T-helper 2 cell treated with Interferon-gamma antibody and Interleukin-4, amounts not matched to agents 5 μg/mL and 100 μg/mL, for 36 hours (primary cell): ENCODE measurements at places on chromosomes 11 and 22.

- DNase-seq = no peak
Observed at GRCh38 chr11:71269603-71270511, 17.5 kb upstream of the SHANK2 start.

- no peak for DNase-seq
Observed at GRCh38 chr11:57240757-57241156, 3.7 kb upstream of the APLNR start.

- no peak for DNase-seq
Observed at GRCh38 chr11:12285106-12285505, 92.3 kb upstream of the PARVA start.

DNA sequence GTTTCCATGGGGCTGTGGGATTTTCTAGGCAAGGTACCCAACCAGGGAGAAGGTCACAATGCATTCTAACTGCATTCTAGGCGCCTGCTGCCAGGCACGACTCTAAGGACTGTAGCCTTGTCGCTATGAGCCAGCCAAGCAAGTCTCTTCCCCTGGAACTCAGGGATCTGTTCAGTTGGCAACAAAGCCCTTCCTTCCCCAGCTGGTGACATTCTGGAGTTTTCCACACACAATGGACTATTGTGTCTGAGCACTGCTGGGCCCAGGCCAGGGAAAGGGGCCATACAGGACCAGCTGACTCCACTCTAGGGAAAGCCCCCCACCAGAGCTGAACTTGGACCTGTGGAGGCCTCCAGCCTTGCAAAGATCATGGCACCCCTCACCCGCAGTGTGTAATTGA is 116.8 kb downstream of the RRAS2 start:
- DNase-seq = no peak

DNA sequence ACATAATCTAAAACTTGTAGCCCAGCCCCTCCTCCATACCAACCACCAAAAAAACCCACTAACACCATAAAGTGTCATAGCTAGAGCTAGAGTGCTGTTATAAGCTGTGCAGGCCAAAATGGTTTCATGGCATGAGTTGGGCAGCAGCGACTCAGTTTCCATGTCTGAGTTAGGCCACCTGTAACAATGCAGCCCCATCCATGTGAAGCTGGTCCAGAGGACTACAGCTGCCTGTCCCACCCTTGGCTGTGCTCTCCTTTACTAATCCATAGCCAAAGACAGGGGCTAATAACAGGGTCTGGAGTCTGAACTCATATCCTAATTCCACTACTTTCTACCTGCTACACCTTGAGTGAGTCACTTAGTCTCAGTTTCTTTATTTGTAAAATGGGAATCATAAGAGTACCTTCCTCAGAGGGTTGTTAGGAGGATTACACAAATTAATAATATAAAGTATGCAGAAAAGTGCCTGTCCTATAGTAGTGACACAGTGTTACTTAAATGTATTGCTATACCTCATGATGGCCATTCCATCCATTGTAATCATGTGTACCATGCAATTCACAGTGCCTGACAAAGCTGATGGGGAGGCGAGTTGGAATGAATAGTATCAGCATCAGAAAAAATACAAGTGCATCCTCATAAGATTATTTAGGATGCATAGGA is 20.6 kb downstream of the KCNQ1OT1 start:
- DNase-seq = no peak

DNA sequence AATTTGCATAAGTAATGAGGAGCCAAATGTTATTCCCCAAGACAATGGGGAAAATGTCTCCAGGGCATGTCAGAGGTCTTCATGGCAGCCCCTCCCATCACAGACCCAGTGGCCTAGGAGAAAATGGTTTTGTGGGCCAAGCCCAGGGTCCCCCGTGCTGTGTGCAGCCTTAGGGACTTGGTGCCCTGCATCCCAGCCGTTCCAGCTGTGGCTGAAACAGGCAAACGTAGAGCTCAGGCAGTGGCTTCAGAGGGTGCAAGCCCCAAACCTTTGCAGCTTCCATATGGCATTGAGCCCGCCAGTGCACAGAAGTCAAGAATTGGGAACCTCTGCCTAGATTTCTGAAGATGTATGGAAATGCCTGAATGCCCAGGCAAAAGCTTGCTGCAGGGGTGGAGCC is 79.9 kb downstream of the FAM181B start:
- no peak for DNase-seq

- no peak for DNase-seq
Observed at GRCh38 chr11:11640152-11640551, 18.3 kb upstream of the GALNT18 start.

DNA sequence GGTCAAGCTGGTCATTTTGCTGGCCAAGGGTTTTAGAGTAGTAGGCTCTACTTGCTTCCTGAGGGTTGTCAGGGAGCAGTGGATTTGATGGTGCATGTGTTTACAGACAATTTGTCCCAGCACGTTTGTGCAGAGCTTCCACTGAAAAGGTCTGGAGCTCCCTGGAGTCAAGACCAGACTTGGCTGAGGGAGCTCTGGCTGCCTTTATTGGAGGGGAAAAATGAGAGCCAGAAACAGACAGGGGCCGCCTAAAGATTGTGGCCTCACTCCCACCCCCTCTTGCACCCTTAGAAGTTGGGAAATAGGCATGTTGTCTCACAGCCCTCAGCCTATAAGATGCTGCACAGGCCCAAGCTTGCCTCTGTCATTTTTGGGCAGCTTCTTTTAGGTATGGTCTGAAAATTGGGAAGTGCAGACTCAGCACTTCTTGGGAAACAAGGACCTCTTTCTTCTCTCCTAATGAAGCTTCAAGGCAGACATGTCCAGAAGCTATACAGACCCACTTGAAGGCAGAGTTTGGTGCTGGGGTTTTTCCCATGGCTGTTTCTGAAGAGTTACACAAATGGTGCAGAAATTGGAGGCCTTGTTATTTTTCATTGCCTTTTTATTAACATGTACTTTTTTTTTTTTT is 55.1 kb downstream of the AMOTL1 start:
- DNase-seq = no peak

- DNase-seq = no peak
Observed at GRCh38 chr22:35556666-35557065, 16.0 kb downstream of the RASD2 start.

GRCh38 chr11:76667856-76668255 is 2.7 kb downstream of the LRRC32 start:
- DNase-seq = no peak

- no peak for DNase-seq
Observed at GRCh38 chr11:35237351-35237750, 98.4 kb downstream of the CD44 start.

GRCh38 chr11:73151416-73151815 is 9.3 kb upstream of the FCHSD2 start:
- no peak for DNase-seq

DNA sequence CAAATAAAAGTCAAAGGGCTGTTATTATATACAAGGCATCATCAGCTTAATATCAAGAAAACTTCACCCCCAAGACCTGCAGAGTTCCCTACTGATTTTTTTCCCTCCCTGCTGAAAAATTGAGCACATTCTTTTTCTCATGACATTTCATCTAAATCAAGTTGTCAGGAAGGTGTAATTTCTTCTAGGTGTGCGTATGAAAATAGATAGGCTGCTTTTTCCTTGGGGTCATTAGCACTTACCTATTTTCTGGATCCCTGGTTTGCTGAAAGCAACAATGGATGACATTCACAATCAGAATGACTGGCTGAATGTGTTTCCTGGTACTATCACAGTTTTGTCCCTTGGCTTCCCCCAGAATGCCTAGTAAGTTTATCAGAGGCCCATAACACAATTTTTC is 225.0 kb upstream of the KIRREL3 start:
- DNase-seq = no peak

- no peak for DNase-seq
Observed at GRCh38 chr11:120001178-120002090, 136.5 kb downstream of the TRIM29 start.

DNA sequence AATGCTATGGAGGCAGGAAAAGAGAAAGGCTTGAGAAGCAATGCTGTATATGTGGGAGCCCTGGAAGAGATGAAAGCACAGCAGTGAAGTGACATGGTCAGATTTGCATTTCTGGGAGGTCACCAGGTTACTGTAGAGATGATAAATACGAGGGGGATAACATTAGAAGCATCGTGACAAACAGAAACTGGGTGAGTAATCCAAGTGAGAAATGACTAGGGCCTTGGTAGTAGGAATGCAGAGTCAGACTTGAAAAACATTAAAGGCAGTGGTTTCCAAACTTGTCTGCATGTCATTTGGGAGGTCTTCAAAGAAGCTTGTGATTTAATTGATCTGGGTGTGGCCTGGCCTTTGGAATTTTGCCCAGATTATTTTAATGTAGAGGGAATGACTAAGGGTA is 43.9 kb downstream of the CCDC34 start:
- peak; percentile 17 for DNase-seq

DNA sequence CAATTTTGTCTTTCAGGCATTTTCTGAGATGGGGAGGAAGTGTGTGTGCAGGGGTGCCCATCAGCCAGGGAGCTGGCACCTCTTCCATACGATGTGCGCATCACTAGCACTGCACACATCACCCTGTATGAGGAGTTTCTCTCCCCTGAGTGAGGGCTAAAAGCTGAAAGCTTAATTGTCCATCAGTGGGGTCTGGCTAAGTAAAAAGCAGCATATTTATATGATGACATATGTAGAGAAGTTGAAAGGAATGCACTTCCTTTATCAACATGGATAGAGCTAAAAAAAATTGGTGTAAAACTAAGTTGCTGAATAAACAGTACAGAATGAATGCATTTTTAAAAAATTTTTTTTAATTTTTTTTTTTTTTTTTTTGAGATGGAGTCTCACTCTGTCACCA is 4.0 kb downstream of the VSTM5 start:
- DNase-seq = no peak
